Stimulated activated CD4-positive, alpha-beta T cell treated with anti-CD3 and anti-CD28 coated beads, Interleukin-15, amount 100 ng/mL, for 48 hours (primary cell): ENCODE measurements at places on chromosomes 3 and 15.

DNA sequence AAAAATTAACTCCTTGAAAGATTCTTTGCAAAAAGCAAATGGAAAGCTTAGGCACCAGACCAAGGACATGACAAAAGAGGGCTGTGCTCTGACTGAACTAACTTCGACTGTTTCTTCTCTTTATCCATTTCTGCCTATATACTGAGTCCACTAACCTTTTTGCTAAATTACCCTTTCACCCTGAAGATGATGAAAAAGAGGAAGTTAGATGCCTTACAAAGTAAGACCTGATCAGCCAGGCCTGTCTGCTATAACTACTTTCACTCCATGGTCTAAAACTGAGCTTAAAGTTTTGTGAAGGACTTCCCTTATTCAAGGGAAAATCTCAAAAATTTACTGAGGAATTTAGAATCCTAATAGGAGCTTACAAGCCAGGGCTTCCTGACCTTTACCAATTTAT lies 6.2 kb upstream of the IGSF10 start:
- no peak for DNase-seq

- DNase-seq: no peak
Observed at GRCh38 chr3:114363554-114364202, 69.8 kb downstream of the TIGIT start.

DNA sequence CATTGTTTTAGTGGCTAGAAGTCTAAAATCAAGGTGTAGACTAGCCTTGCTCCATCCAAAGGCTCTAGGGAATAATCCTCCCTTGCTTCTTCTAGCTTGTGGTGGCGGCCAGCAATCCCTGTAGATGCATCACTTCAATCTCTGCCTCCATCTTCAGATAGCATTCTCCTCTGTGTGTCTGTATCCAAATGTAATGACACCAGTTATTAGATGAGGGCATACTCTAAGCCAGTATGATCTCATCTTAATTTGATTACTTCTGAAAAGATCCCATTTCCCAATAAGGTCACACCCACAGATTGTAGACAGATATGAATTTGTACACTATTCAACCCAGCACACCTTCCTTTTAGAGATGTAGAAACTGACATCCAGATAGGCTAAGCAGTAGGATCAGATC lies 334.5 kb upstream of the KCNMB2 start:
- no peak for DNase-seq

DNA sequence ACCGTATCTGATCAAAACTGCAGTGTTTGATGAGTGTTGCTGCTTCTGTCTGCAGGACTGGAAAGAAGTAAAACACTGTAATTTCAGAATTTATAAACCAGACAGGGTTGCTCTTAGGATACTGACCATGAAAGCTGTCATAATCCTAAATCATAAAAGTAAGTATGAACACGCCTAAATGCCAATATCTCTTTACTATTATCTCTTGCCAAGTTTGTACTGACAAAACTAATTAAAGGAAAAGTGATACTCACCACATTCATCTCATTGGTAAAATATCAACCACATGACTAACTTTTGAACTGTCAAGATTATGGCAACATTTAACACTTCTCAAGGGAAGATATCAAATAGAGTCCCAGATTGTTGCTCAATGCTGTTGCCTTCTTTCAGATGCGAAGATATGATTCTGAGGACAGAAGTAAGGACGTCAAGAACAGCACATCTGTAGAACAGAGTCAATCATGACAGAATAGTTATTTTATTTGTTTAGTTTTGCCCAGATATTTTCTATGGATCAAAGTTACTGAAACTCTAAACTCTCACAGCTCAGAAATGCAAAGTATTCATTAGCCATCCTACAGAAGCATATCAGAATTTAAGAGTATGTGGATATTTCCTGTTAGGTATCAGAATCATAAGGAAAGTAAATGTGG lies 61.4 kb upstream of the COL8A1 start:
- no peak for DNase-seq

- peak; percentile 61 for DNase-seq
Observed at GRCh38 chr3:188060840-188061544, 93.0 kb upstream of the LPP start.
